Tracheal epithelial cell (primary cell): ENCODE measurements at places on chromosomes 12 and 14. TPM values are rescaled to one million over a fixed set of nuclear protein-coding genes. Genes with fewer than 3 reads are reported as not detected.

Gene KRT75
- 1.1 and 87.0 TPM in 2 replicates for total RNA-seq

Gene GDF3
- total RNA-seq, result not detected in 2 replicates

Gene RILPL1
- 5.3 and 6.4 TPM in 2 replicates for total RNA-seq

Gene RBM25
- total RNA-seq, result 16.8 and 16.9 TPM in 2 replicates

Gene PLEKHG3
- total RNA-seq, result 56.1 and 101 TPM in 2 replicates

Gene FSCB
- total RNA-seq, result not detected in 2 replicates

Gene IRF2BPL
- total RNA-seq, result 22.9 and 30.9 TPM in 2 replicates

Gene PPM1H
- 3.4 and 4.8 TPM in 2 replicates for total RNA-seq

Gene ACAD10
- total RNA-seq, result 8.9 and 14.9 TPM in 2 replicates

Gene GPR84
- not detected in 2 replicates for total RNA-seq

Gene BRI3BP
- 11.1 and 16.6 TPM in 2 replicates for total RNA-seq

Gene CACNA2D4
- total RNA-seq, result not detected in 2 replicates

Gene IL31
- not detected in 2 replicates for total RNA-seq

Gene POMT2
- 9.2 and 12.0 TPM in 2 replicates for total RNA-seq

Gene KRT83
- under 0.01 and 0.21 TPM in 2 replicates for total RNA-seq

Gene KITLG
- 11.8 and 30.9 TPM in 2 replicates for total RNA-seq

Gene CD163L1
- total RNA-seq, result 1.4 TPM in 1 of 2 replicates, not detected in the other

Gene RAD52
- 8.3 and 8.4 TPM in 2 replicates for total RNA-seq

Gene IFI27
- total RNA-seq, result 30.7 and 39.5 TPM in 2 replicates

Gene C3AR1
- total RNA-seq, result under 0.01 TPM in 1 of 2 replicates, not detected in the other

Gene TTC9
- total RNA-seq, result 6.4 and 7.0 TPM in 2 replicates

Gene MYF6
- not detected in 2 replicates for total RNA-seq

Gene GUCY2C
- total RNA-seq, result not detected in 2 replicates

Gene ADAM21
- 0.48 and 0.64 TPM in 2 replicates for total RNA-seq

Gene LPAR5
- total RNA-seq, result 2.3 and 3.9 TPM in 2 replicates

Gene NPFF
- total RNA-seq, result not detected in 2 replicates

Gene CIT
- total RNA-seq, result 1.5 and 1.9 TPM in 2 replicates

Gene DAD1
- total RNA-seq, result 200 and 228 TPM in 2 replicates

Gene MMP14
- 151 and 263 TPM in 2 replicates for total RNA-seq

Gene JPH4
- total RNA-seq, result not detected in 2 replicates

Gene CMA1
- total RNA-seq, result not detected in 2 replicates

Gene ARG2
- total RNA-seq, result 52.0 and 53.7 TPM in 2 replicates
